ENCODE measurements at places on chromosomes 4 and X.

DNA sequence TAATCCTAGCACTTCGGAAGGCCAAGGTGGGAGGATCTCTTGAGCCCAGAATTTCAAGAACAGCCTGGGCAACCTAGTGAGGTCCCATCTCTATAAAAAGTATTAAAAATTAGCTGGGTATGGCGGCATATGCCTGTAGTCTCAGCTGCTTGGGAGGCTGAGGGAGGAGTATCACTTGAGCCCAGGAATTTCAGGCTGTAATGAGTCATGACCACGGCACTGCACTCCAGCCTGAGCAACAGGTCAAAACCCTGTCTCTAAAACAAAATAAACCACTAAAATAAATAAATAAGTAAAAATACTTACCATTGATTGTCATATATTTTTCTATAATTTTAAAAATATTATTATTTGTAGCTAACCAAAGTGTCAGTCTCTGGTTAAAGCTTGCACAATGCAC, 315.6 kb upstream of the SMIM31 start:
- DNase-seq = no peak

DNA sequence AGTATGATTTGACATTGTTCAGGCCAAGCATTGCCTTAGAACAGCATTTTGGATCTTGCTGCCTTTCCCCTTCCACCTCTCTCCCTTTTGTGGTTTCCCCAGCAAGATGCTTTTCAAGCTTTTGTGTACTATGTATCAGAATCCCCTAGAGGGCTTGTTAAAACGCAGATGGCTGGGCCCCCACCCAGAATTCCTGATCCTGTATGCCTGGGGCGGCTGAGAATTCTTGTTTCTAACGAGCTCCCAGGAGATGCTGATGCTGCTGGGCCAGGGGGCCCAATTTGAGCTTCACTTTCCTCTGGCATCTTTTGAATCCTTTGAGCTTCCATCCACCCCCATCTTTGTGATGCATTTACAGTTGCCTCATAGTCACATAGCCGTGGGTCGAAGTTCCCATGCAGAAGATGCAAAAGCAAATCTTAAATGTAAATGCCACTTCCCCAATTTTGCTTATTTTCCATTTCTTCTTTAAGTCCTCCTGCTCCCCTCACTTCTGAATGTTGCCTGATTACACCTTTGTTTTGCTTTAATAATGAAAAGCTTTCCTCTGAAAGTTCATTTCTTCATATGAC, 18.5 kb downstream of the HCCS start:
- DNase-seq = no peak

DNA sequence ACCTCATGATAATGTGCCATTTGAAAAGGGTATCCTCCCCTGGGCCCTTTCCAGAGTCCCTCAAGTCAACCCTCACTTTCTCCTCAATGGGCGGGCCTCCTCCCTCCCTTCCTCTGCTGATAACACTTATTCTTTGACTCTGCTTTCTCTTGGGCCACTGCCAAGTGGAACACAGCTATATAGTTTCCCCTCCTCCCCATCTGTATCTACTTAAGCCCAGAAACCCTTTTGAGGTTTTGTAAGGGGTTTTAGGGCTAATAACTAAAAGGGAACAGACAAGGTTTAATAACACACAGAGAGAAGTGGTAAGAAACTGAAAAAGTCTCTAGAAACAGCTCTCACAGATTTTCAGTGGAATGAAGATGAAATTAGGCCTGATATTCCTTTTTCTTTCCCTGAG, 116.7 kb downstream of the GPC3 start:
- no peak for DNase-seq

DNA sequence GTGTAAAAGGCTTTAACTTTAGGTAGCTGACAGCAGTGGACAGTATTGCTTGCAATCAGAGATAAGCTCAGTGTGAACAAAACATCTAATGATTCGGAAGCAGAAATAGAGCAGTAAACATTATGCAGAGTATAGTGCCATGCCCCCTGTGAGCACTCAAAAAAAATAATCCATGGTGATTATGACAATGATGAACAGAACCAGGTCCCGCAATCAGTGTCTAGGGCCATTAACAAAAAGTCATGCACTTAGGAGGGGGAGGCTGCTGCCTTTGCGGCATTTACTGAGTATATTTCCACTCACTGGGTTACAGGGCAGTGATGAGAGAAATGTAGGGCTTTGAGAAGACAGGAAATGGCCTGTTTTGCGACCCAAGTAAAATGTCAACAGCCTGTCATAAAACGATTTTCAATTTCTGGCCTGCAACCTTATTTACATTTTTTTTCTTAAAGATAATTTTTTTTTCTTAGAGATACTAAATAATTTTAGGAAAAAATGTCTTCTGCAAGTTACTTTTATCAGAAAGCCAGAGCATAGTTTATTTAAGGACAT, 27.3 kb upstream of the NEIL3 start:
- DNase-seq = no peak

DNA sequence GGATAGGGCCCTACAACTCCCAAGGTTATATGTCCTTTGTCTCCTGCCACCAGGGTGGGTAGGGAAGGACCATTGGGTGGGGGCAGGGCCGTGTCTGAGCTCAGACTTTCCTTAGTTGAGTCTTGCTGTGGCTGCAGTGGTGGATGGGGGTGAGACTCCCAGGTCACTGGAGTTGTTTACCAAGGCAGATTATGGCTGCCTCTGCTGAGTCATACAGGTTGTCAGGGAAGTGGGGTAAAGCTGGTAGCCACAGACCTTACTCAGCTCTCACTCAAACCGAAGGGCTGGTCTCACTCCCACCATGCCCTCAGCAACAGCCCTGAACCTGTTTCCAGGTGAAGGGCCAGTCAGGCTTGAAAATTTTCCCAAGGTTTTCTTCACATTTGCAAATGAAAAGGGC, 58.8 kb upstream of the FAAH2 start:
- DNase-seq = no peak

DNA sequence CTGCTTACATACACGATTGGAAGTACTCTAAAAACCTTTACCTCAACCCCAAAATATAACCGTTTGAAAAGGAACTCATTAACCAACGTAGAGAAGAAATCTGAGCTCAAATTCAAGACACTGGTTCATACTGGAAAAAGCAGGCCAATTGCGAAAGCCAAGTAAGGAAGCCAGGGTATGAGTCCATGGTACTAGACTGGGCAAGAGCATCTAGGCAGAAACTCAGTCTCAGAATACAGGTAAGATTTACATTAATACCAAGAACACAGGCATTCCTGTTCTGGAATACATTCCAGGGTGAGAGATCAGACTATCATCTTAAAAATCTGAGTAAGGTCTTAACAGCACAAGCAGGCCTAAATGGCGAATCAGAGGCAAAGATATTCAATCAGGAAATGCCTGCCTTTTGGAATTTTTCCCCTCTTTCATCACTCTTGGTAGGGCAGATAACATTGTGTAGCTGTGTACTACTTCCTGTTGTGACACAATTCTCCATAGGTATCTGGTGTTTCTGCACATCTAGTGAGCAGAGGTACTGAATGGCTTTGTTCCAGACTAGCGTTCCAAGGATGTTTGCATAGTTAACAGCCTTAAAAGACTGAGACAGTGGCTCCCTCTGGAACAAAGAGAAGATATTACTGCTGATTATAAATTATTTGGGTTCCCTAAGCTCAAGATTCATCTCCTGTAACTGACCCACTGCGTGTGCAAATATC, 311.3 kb downstream of the PCDH19 start:
- DNase-seq = no peak

DNA sequence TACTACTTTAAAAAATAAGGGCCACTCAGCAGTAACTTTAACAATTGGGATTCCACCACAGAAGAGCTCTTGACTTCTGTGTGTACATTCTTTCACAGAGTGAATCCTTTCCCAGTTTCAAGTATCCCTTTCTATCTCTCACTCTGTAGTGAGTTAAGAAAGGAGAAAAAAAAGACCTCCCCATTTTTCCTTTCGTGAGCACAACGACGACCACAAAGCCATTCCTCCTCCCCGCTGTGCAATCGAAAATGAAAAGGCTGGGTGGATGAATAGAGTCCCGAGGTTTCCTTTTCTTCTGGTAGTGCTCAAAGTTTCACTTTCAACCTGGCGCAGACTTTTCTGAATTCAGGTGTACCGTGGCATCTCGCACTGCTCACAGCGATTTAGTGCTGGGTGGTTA, 58.0 kb downstream of the TAB3 start:
- no peak for DNase-seq

DNA sequence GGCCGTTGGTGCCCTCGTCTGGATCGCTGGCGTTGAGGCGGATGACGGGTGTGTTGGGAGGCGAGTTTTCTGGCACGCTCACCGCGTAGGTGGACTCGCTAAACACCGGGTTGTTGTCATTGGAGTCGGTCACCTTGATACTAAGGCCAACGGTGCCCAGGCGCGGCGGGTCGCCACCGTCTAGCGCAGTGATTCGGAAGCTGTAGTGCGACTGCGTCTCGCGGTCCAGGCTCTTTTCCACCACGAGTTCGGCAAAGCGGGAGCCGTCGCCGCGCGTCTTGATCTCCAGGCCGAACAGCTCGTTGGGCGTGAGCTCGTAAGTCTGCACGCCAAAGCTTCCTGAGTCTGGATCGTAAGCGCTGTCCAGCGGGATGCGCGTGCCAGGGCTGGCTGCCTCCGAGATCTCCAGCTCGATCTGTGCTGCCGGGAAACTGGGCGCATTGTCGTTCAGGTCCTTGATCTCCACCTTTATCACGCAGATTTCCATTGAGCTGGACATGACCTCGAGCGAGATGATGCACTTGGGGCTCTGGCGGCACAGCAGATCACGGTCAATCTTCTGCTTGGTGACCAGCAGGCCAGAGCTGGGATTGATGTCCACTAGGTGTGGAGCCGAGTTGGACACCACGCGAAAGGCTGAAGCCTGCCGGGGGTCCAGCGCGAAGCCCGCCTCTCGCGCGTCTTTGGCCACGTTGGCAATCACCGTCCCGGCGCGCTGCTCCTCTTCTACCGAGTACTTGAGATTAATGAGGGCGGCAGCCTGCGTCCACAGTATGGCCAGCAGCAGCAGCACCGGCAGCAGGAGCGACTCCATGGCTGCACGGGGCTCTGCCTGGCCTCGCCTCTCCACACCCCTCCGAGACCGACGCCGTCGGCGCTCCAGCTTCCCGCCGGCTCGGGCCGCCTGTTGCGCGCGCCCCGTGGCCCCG, 2.0 kb downstream of the PCDH19 start:
- no peak for DNase-seq

DNA sequence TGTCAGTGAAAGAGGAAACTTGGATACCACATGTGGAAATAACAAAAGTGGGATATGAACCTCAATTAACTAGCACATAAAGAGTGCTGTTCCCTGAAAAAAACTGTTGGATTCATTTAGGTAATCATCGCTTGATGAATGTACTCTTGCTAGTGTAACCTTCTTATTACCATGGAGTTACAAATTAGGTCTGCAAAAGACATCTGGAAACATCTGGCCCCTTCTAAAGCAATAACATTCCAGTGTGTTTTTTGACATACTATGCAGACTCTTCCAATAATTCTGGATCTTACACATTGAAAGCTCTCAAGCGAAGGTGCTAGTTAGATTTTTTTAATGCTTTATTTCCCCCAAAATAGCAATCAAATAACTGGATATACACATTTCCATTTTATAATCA, 134.6 kb downstream of the ATP10D start:
- DNase-seq = no peak

DNA sequence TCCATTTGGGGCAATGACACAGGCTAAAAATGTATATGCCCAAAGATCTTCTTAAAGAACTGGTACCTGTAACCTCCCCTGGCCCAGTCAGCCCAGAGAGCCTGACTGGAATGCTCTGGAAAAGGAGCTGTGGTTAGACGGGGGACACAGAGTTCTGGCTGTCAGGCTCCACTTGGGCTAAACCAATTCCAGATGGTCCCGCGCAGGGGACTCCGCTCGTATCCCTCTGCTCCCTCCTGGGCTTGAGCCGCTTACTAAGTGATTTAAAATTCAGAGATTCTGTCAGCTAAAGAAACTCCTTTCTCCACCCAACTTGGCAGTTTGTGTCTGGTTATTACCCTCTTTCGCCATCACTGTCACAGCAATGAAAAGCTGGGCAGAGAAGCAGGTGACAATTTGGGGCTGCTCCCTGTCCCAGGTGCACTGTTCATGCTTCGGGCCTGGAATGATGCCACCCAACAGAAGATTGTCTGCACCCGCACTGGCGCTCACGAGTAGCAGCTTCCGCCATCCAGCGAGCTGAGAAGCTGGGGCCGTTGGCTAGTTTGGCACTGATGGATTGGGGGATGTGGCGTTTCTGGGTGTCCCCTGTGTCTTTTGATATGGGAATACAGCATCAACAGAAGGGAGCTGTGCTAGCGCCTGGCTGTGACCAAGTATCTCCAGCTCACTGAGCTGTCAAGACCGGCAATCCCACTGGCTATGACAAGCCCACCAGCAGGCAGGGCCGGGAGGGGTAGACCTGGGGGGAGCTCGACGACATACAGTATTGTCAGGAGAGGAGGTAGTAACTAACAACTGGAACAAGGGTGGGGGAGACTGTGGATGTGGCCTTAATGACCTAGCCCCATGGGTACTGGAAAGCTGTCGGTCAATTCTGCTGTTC, 6.7 kb upstream of the IRAK1 start:
- no peak for DNase-seq

GRCh38 chrX:7262551-7262950, 114.6 kb upstream of the PUDP start:
- DNase-seq = no peak

DNA sequence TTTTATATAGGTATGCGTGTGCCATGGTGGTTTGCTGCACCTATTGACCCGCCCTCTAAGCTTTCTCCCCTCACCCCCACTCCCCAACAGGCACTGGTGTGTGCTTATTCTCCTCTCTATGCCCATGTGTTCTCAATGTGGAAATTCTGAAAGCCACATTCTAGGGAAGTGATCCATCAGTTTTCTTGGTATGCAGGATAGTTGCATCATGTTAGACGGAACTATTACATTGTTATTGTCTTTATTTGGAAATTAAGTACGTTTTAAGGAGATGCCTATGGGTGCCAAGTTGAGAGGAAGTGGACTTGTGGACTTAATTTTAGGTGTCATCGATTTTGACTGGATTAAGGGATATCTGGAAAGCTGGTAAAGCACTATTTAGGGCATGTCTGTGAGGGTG, 204.6 kb downstream of the RBM46 start:
- DNase-seq = no peak

DNA sequence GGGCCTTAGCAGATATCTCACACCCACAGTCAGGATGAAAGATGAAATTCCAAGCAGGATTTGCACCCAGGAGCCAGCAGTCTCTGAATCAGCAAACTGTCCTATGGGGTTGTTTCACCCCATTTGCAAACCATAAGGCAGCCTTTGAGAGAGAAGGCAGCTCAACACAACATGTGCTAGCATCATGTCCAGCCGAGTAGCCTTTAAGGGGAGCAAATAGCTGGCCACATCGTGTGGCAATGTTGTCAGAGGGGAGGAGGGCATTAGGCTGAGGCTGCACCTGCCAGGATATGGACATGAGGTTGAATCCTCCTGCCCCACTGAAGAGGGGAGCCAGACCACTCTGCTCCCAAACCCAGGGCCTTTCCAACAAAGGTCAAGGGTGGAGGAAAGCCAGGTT, 20.6 kb upstream of the PJA1 start:
- no peak for DNase-seq

DNA sequence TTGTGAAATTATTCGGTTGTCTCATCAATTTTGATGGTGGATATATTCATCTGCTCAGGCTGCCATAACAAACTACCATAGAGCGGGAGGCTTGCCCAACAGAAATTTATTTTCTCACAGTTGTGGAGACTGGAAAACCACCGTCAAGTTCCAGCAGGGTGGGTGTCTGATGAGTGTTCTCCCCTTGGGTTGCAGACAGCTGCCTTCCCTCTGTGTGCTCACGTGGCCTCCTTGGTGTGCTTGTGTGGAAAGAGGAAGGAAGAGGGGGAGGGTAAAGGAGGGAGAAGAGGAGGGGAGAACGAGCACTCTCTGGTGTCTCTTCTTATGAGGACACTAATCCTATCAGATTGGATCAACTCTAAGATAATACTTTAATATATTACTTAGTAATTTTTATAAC, 123.8 kb upstream of the TEX13D start:
- DNase-seq = no peak

Measured in nucleus accumbens (tissue), 56 donors.